HFFc6 (cell line): ENCODE measurements at places on chromosomes 1 and 21. TPM values are rescaled to one million over a fixed set of nuclear protein-coding genes. Genes with fewer than 3 reads are reported as not detected.

Gene OR2L13
- total RNA-seq, result not detected in 3 replicates

Gene CCDC24
- total RNA-seq, result 6.0 to 7.7 TPM (median 7.4 TPM) in 3 replicates

Gene A3GALT2
- not detected in 3 replicates for total RNA-seq

Gene CDC7
- 4.7 to 8.2 TPM (median 5.8 TPM) in 3 replicates for total RNA-seq

Gene PROK1
- total RNA-seq, result not detected in 3 replicates

Gene CTSE
- total RNA-seq, result not detected in 3 replicates

Gene LCA5L
- 0.70 to 1.8 TPM (median 0.87 TPM) in 3 replicates for total RNA-seq

Gene SLC30A10
- not detected in 3 replicates for total RNA-seq

Gene SPOCD1
- 33.7 to 36.0 TPM (median 35.5 TPM) in 3 replicates for total RNA-seq

Gene PPFIA4
- 0.63 to 0.85 TPM (median 0.69 TPM) in 3 replicates for total RNA-seq

Gene TFF2
- not detected in 3 replicates for total RNA-seq

Gene COL8A2
- 2.3 to 5.9 TPM (median 5.7 TPM) in 3 replicates for total RNA-seq

Gene PTPN7
- not detected in 3 replicates for total RNA-seq

Gene MKNK1
- 18.5 to 23.1 TPM (median 22.1 TPM) in 3 replicates for total RNA-seq

Gene KAZN
- total RNA-seq, result 12.1 to 20.8 TPM (median 13.4 TPM) in 3 replicates

Gene NHLH2
- total RNA-seq, result not detected in 3 replicates

Gene OR2T29
- not detected in 3 replicates for total RNA-seq

Gene GPR61
- not detected in 3 replicates for total RNA-seq

Gene HAO2
- not detected in 3 replicates for total RNA-seq

Gene OR10J1
- not detected in 3 replicates for total RNA-seq

Gene GBP2
- total RNA-seq, result 0.40 to 0.74 TPM (median 0.54 TPM) in 3 replicates

Gene LINGO4
- not detected in 3 replicates for total RNA-seq

Gene SLAMF9
- not detected in 3 replicates for total RNA-seq

Gene ANKRD13C
- 15.4 to 19.2 TPM (median 17.4 TPM) in 3 replicates for total RNA-seq

Gene CELA3A
- total RNA-seq, result not detected in 3 replicates

Gene KRTAP21-2
- total RNA-seq, result not detected in 3 replicates

Gene CBR1
- 103 to 147 TPM (median 119 TPM) in 3 replicates for total RNA-seq

Gene TAGLN2
- total RNA-seq, result 566 to 837 TPM (median 638 TPM) in 3 replicates

Gene CRNN
- total RNA-seq, result not detected in 3 replicates

Gene SPRR5
- not detected in 2 replicates for total RNA-seq

Gene LIN28A
- not detected in 3 replicates for total RNA-seq

Gene HSF2BP
- total RNA-seq, result 0.58 to 0.90 TPM (median 0.80 TPM) in 3 replicates

Gene S100A7A
- not detected in 2 replicates for total RNA-seq

Gene GBP1
- total RNA-seq, result 28.3 to 30.6 TPM (median 28.4 TPM) in 3 replicates

Gene C1orf216
- 21.2 to 22.0 TPM (median 21.5 TPM) in 3 replicates for total RNA-seq

Gene OR10T2
- not detected in 3 replicates for total RNA-seq

Gene PLPPR4
- total RNA-seq, result 0.29 to 0.80 TPM (median 0.48 TPM) in 3 replicates

Gene B4GALT2
- total RNA-seq, result 87.8 and 91.6 TPM in 2 replicates

Gene EGLN1
- 23.5 to 25.9 TPM (median 25.3 TPM) in 3 replicates for total RNA-seq

Gene PFDN2
- 77.4 to 97.1 TPM (median 83.0 TPM) in 3 replicates for total RNA-seq

Gene KCNK1
- not detected in 2 replicates for total RNA-seq

Gene ITGB2
- 0.33 to 0.69 TPM in 2 of 3 replicates, not detected in the other for total RNA-seq

Gene C1QTNF12
- 0.94 to 1.7 TPM (median 1.0 TPM) in 3 replicates for total RNA-seq

Gene YTHDF2
- total RNA-seq, result 65.7 to 76.1 TPM (median 73.9 TPM) in 3 replicates

Gene CFH
- 19.6 to 22.9 TPM (median 20.0 TPM) in 3 replicates for total RNA-seq

Gene VWA5B1
- total RNA-seq, result not detected in 3 replicates

Gene LRRC71
- 0.26 TPM in 1 of 3 replicates, not detected in the others for total RNA-seq

Gene ATP6V1G3
- total RNA-seq, result 0.85 and 0.89 TPM in 2 replicates
